ENCODE measurements at places on chromosomes 5 and 9.
A peak's percentile ranks its signal among the peaks of the same experiment; 100 is the strongest.

DNA sequence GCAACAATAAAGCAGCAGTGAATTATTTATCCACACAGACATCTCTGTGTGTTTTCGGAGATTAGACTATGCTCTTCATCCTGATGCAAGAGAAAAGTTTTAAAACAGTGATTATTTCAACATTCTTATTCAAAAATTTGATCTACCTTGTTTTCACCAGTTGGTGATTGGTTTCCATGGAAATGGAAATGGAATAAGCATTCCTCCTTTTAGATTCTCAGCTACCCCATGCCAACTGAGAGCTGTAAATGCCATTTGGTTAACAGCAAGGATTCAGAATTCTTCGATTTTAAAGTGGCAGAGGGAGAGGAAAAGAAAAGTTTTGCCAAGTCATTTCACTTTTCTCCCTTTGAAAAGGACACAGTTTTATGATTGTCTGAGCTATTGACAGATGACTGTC is 154.7 kb downstream of the PCSK5 start:
- DNase-seq, result no peak

DNA sequence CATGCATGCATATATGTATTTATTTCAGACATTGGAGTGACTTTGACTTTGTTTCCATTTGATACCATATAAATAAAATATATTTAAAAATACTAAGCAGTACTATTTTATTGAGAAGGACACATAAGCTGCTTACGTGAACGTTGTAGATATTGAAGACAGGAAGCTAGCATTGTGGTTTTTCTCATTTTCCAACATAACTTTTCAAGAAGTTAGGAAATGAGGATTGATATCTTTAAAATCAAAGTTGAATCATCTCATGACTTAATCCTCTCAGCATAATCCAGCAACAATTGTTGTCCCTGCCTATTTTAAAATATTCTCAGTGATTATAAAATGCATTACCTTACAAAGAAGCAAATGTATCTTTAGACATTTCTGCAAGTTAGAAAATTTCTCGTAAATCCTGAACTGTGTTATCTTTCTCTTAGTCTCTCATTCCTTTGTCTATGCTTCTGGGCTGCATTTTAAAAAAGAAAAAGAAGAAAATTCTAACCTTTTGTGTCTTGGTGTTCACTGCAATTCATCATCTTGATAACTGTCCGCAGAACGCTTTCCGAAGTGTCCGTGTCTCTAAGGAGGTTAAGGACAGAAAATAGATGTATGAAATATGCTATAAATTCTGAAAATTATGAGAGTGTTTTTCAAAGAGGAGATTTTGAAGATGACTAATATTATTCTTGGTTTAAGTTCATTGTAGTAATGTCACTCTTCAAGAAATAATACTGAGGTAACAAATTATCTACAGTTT is 1089.9 kb upstream of the CDH6 start:
- peak; percentile 3 for DNase-seq

DNA sequence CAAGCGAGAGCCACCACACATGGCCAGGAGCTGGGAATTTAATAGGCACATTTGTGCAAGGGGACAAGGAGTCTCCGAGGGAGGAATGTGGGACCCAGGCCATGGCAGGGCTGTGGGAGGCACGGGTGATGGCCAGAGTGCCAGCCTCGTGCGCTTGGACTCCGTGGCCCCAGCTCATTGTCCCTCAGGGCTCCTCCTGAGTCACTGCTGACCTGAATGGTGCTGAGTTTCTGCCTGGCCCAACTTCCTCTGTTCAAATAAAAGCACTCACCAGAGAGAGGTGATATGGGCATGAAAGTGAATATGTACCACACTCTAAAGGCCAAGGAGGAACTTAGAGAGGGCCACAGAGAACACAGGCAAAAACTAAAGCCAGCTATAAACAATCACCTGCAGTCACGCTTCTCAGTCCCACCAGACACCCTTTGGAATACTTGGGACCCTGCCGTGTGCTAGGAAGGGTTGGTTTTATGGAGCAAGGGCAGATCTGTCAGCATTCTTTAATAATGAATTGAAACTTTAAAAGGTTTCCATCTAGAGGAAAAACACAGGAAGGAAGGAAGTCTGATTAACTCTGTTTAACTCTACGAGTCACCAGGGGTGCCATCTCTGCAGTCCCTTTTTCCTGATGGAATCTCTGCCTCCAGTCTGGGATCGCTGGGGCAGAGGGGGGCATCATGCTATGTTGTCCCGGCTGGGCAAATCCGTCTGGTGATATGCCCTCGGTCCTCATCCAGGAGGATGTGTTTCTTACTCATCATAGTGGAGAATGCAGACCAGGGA is 25.1 kb upstream of the UBE2QL1 start:
- DNase-seq, result no peak

DNA sequence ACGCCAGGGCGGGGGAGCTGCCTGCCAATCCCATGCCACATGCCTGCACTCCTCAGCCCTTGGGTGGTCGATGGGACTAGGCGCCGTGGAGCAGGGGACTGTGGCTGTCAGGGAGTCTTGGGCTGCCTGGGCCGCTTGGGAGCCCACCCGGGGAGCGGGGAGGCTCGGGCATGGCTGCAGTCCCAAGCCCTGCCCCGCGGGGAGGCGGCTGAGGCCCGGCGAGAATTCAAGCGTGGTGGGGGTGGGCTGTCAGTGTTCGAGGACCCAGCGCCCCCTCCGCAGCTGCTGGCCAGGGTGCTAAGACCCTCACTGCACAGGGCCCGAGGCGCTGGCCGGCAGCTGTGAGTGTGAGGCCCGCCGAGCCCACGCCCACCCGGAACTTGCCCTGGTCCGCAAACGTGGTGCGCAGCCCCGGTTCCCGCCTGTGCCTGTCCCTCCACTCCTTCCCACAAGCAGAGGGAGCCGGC is 83.2 kb upstream of the DMRTA1 start:
- no peak for DNase-seq

- DNase-seq, result peak; percentile 99
Measured at GRCh38 chr9:115591584-115591984, 473.6 kb upstream of the TNC start.

GRCh38 chr5:68012429-68012828 is 203.1 kb upstream of the PIK3R1 start:
- DNase-seq, result peak; percentile 24

DNA sequence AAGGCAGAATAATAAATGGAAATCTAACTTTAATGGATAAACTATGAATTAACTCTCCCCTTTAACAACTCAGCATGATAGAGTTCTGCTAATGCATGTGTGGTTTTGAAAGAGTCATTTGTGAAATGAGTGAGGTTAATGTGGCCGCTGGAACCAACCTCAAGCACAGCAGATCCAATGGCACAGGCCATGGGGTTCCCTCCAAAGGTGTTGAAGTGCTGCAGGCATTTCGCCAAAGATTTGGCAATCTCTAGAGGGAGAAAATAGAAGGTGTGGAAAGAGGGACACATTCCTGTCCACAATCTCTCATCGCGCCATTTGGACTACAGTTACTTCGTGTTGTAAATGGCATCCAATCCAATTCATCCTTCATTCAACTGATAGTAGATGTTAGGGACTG is 35.0 kb downstream of the AGXT2 start:
- DNase-seq, result no peak

DNA sequence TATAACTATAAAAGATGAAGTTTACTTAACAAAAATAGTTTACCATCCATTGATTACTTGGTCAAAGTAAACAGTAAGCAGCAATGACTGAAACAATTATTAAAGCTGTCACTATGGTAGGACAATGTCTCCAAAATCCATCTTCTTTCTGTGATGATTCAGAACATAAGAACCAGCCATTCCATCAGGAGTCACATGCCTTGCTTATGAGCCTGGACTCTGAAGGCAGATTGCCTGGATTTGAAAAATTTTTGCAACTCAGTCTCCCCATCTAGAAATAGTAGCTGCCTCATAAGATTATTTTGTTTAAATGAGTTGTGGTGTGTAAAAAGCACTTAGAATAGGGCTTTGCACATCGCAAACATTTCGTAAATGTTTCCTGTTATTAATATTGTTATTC is 136.2 kb downstream of the LIFR start:
- peak; percentile 28 for DNase-seq

DNA sequence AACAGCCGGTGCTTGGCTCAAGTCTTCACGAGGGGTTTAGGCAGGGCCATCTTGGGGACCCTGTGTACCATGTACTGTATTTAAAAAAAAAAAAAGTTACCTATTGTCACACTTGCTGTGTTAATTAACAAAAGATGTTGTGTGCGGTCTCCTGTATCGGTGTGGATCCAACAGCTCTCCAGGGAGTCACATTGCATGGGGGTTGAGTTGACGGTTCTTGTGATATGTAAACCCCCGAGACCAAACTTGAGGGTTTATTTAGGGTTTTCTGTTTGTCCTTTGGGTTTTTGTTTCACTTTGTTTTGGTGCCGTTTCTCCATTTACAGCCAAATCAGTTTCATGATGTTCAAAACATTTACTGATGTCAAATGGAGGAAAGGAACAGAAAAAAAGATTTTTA is 22.2 kb downstream of the AMBP start:
- no peak for DNase-seq

- no peak for DNase-seq
Measured at GRCh38 chr9:108683245-108683644, 172.5 kb downstream of the ACTL7B start.

DNA sequence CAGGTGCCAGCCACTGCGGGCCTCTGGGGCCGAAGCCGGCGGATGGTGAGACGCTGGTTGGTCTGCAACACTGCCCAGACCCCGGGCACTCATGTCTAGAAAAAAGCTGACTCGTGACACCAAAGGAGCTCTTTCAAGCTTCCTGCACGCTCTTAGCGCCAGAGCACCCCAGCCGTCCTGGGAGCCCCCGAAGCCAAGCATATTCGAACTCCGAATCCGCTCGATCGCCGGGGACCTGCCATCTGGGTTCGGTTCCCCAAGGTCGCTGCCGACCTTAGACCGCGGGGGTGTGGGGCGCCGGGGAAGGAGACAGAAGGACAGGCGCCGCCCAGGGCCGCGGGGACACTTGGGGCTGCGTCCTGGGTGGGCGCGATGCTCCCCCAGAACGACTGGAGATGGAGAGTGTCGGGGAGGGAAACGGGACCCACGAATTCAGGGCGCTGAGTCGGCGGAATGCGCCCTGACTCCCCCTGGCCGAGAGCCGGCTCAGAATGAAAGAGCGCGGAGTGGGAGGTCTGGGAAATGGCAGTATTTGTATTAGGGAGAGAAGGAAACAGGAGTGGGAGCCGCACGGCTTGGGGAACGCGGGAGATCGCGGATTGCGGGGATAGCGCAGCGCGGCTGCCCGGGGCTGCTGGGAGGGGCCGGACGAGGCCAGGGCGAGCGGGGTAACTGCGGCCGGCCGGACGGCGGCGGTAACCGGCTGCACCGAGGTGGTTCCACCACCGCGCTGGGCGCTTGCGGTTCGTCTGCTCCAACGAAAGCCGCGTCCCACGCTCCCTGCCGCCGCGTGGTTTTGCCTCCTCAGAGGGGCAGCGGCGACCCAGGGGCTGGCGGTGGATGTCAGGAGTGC is 20.1 kb upstream of the MARCHF6 start:
- peak; percentile 43 for DNase-seq

GRCh38 chr5:110045158-110045557 is 355.4 kb downstream of the MAN2A1 start:
- DNase-seq, result peak; percentile 50

DNA sequence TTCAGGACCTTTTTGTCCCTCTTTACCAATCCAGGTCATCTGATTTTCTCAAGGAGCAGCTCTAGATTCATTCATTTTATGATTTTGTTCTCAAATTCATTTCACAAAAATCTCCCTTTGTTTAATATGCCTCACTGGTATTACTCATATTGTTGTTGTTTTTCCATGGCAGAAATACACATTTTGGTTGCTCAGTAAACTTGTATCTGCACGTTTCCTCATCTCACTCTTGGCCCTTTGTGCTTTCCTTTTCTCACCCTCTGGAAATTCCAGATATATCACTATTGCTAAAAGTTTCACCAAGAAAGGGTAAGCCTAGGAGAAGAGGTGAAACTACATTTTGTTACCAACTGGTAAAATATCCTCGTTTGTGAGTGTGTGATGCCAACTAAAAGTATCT is 14.8 kb downstream of the ASPN start:
- no peak for DNase-seq

GRCh38 chr9:129746092-129746777 is 6.6 kb downstream of the PTGES start:
- DNase-seq, result no peak

GRCh38 chr9:74595286-74595685 is 98.2 kb downstream of the RORB start:
- DNase-seq, result no peak

DNA sequence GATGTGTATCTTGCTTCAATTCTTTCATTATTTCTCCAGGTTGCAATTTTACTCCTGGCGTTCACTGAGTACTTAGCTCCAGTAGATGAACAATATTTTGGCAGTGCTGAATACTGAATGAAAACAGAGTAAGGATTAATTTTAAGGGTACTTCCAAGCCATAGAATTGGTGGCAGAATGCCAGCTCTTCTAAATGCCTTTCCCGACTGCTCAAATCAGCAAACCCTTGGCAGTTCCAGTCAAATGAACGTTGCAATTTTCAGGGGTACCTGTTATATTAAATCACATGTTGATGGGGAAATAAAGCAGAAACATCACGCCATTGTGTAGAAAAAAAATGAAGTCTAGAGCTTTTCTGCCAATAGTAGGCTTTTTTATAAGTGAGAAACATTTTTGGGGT is 282.4 kb upstream of the RPS23 start:
- DNase-seq, result no peak

All from mesenchymal stem cell (in vitro differentiated cells and primary cell).